ENCODE measurements at places on chromosomes 1 and 21.
A peak's percentile ranks its signal among the peaks of the same experiment; 100 is the strongest.

DNA sequence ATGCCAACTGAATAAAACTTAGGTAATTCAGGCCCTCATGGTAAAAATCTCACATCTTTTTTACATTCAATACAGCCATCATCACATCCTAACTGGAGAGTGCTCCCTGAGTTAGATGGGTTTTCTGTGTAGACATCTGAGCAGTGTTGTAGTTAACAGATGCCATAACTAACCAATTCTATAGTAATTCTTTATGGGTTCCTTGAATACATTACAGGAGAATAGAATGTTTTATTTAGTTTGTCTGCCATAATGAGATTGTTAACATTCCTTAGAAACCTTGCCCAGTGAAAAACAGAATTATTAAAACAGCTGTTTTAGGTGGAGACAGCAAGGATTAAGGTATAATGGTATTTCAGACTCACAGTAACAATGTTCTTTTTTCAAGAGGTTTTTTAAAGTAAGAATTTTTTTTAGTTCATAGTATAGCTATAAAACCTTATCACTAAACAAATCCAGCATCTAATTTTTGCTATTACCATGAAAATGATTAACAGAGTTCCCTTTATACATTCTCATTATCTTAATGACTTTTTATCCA is 95.3 kb downstream of the ATP5PO start:
- DNase-seq: no peak

- DNase-seq: no peak
Observed at GRCh38 chr1:198435056-198435455, 105.4 kb downstream of the ATP6V1G3 start.

- DNase-seq: no peak
Observed at GRCh38 chr1:47898133-47898845, 98.9 kb downstream of the TRABD2B start.

DNA sequence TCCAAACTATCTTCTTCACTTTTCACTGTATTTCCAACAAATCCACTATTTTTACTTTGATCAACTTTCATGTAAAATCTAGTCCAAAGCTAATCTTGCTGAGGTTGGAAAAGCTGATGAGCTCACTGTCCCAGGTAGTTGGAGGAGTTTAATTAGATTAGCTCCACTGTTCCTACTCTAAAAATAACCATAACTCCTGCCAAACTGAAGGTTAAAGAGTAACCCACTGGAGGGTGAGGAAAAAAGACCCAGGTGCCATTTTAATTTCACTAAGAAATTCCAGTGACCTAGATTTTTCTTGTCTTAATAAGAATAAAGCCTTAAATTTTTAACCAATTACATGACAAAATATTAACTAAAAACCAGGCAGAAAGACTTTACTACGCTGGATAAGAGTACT is 15.3 kb downstream of the DCAF8 start:
- no peak for DNase-seq

GRCh38 chr1:47280142-47280541 is 33.8 kb downstream of the STIL start:
- DNase-seq: no peak

DNA sequence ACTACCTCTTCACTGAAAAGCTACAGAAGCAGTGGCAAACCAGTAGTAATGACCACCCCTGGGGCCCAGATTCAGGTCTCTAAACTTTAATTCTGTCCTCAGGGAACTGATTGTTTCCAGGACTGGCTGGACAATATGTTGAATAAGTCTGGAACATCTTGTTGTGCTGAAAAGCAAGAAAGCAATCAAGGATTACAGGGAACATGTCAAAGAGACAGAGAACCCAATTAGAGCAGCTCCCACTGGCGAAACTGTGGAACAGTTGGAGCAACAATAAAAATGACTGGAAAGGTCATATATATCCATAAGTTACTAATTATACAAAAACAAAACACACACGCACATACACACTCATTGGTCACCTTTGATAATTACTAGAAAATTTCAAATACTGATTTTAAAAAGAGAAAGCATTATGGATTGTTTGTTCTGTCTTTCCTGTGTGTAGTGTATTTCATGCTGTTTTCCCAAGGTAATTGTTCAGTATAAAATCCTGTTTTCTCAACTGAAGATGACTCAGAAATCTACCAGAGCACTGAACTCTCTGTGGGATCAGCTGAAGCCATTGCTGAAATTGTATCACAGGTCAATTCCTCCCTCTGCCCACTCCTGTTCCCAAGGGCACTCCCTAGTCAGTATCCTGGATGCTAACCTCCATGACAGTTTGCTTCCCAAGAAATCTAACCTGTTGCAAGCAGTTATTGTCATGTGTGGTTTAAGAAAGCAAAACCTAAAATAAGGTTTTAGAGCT is 83.6 kb upstream of the RGS1 start:
- no peak for DNase-seq

DNA sequence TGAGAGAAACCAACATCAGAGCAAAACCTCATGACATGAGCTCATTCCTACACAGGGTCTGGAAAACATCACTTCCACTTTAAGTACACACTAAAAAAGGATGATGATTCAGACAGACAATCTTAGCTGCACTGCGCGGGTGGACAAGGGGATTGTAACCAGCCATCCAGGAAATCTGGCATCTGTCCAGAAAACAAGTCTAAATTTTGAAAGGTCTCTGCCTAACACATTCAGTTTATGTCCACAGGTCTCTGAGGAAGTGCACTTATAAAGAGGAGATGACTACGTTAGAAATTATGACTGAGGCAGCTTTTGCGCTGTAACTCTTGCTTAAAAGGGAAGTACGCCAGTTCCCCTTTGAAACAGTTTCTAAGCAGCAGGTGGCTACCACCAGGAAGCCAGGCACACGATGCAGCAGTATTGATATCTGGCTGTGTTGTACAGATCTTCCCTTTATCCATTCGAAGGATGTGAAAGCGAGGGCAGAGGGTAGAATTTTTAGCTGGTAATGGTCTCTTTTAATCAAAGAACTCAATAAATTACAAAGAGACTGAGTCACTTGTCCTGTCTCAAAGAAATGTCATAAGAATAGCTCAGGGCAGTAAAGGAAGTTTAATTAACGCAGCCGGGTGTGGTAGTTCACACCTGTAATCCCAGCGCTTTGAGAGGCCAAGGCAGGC is 128.0 kb downstream of the SETD4 start:
- DNase-seq: no peak

DNA sequence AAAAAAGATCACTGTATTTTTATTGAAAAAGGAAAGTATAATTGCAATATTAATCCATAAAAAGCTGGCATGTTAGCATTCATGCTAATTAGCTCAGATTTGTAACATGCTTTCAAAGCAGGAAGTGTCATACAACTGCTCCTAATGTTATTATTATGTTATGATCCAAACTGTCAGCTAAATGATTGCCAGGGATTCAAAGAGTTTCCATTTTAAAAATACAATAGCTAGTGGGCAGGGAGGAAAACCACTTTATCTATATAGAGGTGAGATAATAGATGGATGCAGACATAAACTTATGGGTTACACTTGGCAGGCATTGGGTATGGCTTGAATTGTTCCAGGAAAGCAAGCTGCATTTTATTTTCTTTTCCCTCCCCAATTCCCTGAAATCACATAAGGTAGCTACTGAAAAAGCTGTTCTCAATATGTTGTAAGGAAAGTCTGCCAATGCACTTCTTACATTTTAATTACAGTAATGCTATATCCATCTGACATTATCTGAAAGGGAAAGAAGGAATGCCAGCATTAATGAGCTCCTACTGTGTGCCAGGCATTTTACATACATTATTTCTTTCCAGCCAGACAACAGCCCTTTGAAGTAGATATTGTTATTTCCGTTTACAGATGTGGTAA is 9.8 kb upstream of the MYSM1 start:
- DNase-seq: no peak

DNA sequence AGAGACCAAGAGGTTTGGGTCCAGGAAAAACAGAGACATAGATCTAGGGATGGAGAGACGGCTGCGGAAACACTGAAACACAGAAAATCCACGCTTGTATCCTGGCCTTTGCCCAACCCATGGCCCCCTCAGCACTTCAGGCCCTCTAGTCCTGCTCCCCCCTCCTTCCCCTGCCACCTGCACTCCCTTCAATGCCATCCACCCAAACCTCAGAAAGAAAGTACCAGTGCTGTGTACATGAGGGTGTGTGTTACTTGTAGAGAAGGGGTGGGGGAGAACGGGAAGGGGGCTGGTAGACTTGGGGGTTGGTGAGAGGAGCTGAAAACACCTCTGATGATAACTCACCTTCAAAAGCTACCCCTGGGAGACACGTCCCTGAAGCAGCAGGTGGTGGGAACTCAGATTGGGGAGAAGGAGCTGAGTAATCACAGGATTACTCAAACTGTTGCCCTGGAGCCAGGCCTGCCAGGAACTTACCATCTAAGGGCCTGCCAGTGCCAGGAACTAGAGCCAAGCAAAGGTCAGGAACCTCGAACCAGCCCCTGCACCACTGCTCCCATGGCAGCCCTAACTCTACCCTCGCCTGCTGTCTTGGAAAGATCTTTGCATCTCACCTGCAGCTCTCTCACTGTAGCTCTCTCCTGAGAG is 11.5 kb downstream of the RORC start:
- no peak for DNase-seq

DNA sequence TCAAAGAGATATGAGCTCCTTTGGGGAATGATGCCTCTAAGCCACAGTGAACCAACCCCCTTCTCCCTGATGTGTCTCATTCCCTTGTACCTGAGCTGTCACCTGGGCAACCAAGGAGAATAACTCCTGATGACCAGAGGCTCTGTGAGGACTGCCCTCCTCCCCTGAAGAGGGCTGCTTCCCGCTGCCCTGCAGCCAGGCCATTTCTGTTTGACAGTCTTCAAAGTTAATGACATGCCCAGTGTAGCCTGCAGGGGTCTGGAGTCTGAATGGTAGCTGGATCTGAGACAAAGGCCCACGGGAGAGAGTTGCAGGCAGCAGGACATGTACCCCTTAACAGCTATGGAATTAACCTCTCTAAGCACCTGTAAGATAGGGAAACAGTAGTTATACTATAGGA is 3.4 kb upstream of the SLFNL1 start:
- DNase-seq: no peak

DNA sequence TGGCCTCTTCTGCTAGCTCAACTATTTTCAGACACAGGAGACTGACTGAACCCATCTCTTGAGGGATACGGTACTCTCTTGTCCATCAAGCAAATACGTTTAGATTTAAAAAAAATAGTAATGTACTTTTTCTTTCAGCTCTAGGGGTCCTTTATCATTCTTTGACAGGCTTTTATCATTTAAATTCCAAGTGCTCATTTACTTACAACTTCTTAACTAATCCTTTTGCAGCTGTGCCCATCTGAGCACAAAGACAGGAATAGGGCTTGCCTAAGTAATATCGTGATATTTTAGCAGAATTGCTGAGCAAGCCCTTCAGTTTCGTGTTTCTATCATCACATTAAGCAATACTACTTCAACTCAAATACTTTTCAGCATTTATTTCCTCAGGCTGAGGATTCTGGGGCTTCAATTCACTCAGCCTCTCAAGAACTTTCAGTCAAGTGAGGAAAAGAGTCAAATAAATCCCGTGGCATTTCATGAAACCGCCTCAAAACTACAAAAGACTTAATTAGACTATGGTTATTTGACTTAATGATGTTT is 317.6 kb downstream of the BACH1 start:
- DNase-seq: no peak

- DNase-seq: no peak
Observed at GRCh38 chr1:111101854-111102642, 37.8 kb downstream of the DRAM2 start.

GRCh38 chr21:43311301-43311817 is 115.6 kb downstream of the SIK1 start:
- DNase-seq: no peak

DNA sequence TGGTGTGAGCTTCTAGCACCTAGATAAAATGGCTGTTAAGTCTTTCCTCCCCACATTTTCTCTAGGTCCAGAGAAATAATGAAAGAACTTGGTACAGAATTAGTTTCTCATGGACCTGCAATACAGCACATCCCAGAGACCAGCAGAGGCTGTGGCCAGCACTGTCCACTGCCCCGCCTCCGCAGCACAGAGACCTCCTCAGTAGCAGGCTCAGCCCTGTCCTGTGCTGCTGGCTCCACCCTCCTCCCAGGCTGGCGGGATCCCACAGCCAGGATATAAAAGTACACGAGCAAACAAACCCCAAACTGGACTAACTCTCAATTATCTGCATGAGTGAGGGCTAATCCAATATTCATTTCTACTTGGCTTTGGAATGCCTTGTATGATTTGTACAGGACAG is 401.5 kb downstream of the RPS6KC1 start:
- no peak for DNase-seq

GRCh38 chr1:3368711-3369445 is 85.6 kb upstream of the ARHGEF16 start:
- no peak for DNase-seq

GRCh38 chr1:100604372-100604771 is 66.4 kb downstream of the GPR88 start:
- DNase-seq: no peak

DNA sequence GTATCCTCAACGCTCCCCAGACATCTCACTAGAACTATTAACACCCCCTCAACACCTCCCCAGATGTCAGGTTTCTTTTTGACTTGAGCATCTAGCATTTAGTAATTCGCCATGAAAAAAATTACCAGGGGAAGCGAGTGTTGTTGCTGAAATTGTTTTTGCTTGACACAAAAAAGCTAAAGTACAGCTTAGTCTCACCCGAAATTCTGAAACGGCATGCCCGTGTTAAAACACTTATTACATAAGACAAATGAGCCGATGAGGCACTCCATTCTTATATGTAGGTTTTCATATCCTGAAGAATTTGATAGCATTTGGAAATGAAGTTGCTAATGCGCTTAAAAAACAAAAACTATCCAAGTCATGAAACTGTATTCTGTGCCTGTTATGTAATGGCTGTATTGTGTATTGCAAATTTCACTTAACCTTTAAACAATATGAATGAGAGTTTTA is 1.3 kb upstream of the NRIP1 start:
- DNase-seq: no peak

- peak; percentile 45 for DNase-seq
Observed at GRCh38 chr1:221085701-221086375, 206.6 kb downstream of the HLX start.

- DNase-seq: no peak
Observed at GRCh38 chr1:156560585-156561163, 11.7 kb downstream of the IQGAP3 start.

DNA sequence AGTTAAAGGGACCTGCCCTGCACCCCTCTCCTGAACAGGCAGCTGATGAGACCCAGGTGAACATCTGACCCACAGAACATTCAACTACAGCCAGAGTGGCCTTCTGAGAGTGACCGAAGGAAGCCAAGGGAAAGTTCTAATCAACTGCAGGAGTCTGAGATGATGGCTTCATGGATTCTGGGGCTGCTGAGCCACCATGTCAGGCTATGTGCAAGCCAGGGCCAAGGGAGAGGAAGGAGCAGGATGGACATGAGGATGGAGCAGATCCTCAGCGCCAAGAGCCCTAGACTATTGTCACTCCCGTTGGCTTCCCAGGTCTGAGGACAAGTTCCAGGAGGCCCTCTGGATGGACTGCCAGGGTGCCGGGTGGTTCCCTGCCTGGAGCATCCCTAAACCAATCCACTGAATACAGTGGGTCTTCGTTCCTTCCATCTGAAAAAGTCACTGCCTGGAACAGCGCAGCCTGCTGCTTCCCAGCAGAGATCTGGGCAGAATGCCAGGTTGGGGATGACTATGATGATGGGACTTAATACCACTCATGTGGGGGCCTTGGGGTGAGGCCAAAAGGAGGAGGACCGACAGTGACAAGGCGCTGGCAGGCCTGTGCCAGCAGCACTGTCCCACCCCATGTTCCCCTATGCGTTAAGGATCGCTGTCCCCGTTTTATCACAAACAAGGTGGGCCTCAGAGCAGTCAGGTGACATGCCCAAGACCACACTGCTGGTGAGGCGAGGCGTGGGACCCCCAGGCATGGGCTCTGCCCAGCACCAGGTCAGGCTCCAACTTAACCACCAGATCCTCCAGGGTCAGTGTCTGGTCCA is 19.8 kb downstream of the SPOCD1 start:
- no peak for DNase-seq

- DNase-seq: no peak
Observed at GRCh38 chr1:156489166-156489934, 11.2 kb downstream of the MEF2D start.

All from HEK293T (cell line).